MM.1S (cell line): ENCODE measurements at places on chromosomes 16 and 17.

- no peak for DNase-seq
Measured at GRCh38 chr17:76296889-76297288, 11.2 kb downstream of the QRICH2 start.

GRCh38 chr17:77769762-77770161 lies 188.7 kb upstream of the TNRC6C start:
- DNase-seq: no peak

DNA sequence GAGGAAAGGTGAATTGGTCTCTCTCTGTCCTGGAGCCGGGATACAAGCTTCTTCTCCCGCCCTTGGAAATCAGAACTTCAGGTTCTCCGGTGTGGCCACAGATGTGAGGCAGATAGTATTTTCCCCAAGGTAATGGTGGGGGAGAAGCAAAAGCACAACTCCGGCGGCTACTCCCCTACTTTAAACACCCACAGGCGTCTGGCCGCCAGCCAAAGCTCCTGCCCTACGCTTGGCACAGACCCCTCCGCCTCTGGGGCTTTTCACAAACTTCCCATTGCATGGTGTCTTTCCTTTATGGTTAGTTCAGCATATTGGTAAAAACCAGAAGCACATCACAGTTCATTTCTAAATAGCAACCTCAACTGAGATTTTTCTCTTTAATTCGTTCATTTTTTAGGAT lies 39.4 kb upstream of the B4GALNT2 start:
- DNase-seq: no peak

GRCh38 chr17:66044083-66044482 lies 147.8 kb downstream of the CEP112 start:
- no peak for DNase-seq

DNA sequence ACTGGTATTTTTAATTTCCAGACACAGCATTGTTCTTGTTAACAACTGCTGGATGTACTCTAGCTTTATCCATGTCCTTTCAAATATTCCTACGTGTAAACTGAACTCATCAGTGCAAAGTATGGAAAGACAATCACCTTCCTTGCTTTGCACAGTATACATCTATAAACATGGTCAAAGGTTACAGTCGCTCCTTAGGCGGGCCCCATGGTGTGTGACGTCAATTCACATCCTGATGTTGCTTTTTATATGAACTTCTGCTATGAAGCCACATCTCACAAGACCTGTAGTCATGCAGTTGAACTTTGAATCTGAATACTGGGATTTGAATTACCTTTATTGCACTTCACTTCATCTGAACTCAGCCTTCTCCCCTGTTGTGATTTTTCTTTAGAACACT lies 447.6 kb upstream of the PSMD7 start:
- no peak for DNase-seq

- no peak for DNase-seq
Measured at GRCh38 chr17:55394357-55395021, 27.1 kb downstream of the MMD start.

- no peak for DNase-seq
Measured at GRCh38 chr17:60959011-60959410, 281.4 kb downstream of the BCAS3 start.

DNA sequence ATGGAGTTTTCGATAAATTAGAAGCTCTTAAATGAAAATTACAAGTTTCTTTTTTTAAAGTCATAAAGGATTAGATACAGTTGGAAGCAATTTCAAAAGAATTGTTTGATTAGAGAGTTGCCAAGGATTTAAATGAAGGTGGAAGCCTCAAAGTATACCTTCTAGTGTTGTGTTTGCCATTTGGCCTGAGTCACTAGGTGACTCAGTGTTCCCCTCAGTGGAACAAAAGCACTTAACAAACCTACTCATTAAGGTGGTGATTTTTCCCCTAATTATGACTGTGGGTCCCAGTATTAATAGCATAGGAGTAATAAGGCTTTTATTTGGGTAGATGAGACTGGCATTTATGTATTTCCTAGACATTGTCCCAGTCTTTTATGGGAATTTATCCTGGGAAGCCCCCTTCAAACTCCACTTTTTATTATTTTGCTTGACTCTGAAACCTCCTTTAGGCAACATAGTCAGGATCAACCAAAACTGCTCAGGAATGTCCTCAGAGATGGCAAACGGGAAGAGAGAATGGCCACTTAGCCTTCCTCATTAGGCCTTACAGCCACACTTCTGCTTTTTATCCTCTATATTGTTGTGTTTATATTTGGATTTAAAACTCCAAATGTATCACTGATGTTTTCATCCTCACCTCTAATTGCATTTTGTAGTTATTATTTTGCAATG lies 161.0 kb downstream of the FTO start:
- DNase-seq: no peak

DNA sequence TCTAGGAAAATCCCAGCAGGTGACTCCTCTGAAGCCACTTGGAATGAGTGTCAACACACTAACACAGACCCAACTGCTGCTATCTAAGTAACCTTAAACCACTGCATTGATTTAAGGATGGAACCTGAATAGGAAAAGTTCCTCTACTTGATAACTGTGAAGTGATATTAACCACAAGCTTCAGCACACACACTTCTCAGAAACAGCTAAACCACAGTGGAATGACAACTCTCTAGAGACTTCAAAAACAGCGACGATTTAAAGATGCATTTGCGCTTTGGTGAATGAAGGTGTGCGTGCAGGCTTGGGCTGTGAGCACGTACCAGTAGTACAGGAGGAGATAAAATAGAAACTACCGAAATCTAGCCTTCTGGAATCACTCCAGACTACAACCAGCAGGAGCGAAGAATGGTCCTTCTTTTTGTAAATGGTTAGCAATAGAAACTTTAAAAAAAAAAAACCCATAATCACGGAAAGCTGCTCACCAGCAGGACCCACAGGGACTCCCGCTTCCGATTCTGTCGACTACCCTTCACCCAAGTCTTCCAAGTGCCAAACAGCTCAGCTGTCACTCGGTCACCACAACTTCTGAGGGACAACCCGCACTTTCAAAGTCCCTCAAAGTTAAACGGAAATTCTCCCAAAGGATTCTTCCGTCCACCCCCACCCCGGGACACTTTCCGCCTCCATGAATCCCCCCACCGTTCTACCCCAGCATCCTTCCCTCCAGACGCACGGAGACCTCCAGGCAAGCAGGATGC lies 137.7 kb upstream of the CORO6 start:
- DNase-seq: peak; percentile 78

GRCh38 chr16:81319221-81319912 lies 4.6 kb downstream of the GAN start:
- no peak for DNase-seq

DNA sequence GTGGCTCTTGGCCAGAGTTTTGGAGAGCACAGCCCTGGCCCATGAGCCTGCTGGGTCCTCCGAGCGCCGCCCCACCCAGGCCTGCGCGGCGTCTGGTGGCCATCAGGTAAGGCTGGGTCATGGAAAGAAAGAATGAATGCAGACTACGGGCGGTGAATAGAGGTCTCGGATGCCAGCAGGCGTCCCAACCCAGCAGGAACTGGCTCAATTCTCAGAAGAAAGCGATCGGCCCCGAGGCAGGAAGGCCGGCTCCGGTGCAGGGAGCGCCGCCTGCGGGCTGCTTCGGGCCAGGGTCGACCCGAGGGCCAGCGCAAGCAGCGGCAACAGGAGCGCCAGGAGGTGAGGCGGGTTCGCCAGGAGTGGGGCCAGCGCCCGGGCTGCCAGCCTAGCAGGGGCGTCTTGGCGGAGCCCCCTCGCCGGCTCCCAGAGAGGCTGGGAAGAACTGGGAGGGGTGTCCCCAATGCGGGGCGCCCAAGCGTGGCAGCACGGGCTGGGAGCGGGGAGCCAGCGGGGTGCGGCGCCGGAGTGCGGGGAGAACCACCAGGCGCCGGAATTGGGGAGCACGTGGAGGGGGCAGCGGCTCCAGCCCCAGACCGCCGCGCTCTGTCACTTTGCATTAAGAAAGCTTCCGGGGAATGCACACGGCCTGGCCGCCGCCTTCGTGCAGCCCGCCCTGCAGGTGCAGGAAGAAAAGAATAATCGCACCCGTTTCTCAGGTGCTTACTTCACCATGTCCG lies 7.1 kb upstream of the TMC5 start:
- peak; percentile 71 for DNase-seq

- no peak for DNase-seq
Measured at GRCh38 chr16:52533296-52533695, 13.6 kb downstream of the TOX3 start.

DNA sequence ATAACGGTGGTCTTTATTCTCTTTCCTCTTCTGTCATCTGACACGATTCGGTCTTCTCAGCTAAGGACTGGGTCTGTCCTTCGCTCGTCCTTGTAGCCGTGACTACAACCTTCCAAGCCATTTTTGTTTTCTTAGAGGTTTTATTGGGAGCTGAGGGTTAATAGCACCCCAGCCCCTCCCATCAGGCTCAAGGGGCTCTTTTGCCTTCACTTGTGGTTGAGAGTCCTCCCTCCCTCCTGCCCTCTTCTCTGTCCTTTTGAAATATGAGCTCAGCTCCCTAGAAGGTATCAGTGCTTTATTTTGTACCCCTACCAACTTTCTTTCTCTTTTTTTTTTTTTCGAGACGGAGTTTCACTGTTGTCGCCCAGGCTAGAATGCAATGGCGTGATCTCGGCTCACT lies 24.7 kb downstream of the SOCS3 start:
- no peak for DNase-seq

DNA sequence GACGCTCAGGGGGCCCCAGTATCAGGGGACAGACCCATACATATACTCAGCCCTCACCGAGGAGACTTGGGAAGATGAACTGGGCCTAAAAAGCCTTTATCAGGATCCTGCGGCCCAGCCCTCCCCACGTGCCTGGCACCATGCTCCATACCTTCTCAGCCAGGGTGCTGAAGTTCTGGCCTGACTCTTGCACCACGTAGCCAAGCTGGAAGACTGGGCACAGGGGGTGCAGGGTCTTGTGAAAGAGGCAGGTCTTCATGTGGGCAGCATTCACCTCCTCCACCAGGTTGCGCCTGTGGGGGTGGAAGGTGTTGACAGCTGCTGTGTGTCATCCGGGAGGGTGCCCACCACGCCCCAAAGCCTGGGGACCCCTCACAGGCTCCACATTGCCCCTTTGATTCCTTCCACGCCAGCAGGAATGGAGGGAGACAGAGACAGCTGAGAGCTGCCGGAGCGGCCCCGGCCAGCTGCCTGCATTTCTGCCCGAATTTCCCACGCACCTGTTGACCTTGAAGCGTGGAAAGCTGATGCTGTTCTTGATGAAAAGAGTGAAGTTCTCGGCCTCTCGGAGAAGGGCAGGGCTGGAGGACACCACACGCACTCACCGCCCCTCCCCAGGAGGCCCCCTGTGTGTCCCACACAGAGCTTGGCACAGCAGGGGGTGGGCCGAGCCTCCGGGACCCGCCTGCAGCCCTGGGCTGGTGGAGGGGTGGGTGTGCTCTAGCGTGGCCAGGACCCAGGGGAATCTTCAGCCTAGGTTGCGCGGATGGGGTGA lies 10.4 kb upstream of the CAMKK1 start:
- DNase-seq: no peak

GRCh38 chr17:81015136-81015535 lies 19.8 kb upstream of the BAIAP2 start:
- no peak for DNase-seq

- peak; percentile 62 for DNase-seq
Measured at GRCh38 chr16:89422527-89422904, 67.8 kb downstream of the ANKRD11 start.

GRCh38 chr16:87407511-87408112 lies 15.5 kb downstream of the MAP1LC3B start:
- DNase-seq: peak; percentile 84
